Stimulated activated CD8-positive, alpha-beta memory T cell treated with anti-CD3 and anti-CD28 coated beads, Interleukin-4, amount 100 ng/mL, for 1 hour (primary cell): ENCODE measurements at places on chromosomes 11 and 22.

GRCh38 chr22:38781033-38781432 lies 12.9 kb downstream of the DNAL4 start:
- DNase-seq: no peak

DNA sequence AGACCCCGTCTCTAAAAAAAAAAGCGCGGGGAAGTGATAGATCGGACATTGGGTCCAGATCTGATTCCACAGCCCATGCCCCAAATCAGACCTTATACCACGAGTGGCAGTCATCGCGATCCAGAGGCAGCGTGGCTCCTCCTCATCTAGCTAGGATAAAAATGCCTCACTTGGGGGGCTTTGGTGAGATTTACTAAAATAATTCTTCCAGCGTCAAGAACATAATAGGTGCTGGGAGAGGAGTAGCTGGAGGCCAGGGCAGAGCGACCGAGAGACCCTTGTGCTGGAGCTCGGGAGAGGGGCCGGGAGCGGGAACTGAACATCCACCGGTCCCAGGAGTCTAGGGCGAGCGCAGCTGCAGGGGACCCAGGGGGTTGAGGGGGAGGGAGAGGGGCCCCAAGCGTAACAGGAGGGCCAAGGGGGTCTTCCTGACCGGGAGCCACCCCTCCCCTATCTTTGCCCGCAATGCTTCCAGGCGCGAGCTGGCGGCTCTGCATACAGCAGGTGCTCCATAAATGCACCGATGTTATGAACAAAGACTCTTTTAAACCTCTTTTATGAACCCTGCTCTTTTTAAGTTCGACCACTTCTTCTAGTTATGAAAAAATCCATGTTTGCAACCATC lies 823 bp upstream of the CPT1A start:
- DNase-seq: no peak

GRCh38 chr11:129922674-129923073 lies 27.3 kb upstream of the NFRKB start:
- DNase-seq: no peak

- no peak for DNase-seq
Measured at GRCh38 chr22:43036282-43036829, 21.4 kb upstream of the PACSIN2 start.
